ENCODE measurements at places on chromosomes 3 and 15.

DNA sequence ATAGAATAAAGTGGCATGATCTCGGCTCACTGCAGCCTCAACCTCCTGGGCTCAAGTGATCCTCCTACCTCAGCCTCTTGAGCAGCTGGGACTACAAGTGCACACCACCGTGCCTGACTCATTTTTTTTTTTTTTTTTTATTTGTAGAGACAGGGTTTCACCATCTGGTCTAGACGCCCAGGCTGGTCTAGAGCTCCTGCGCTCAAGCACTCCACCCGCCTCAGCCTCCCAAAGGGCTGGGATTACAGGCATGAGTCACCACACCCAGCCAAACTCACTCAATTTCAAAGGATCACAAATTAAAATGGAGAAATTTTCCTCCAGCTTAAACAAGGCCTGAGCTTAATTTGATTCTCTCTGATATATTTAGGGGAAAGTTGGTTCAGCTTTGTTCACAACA is 27.3 kb upstream of the NMB start:
- peak; percentile 48 for DNase-seq

- no peak for DNase-seq
These were observed 117.9 kb downstream of the ADCY5 start for GRCh38 chr3:123331006-123331405.

- DNase-seq: no peak
These were observed 109.7 kb upstream of the GADL1 start for GRCh38 chr3:31004025-31004678.

GRCh38 chr3:25971736-25972135 is 181.8 kb downstream of the OXSM start:
- DNase-seq: no peak

- no peak for DNase-seq
These were observed 65.7 kb downstream of the IL1RAP start for GRCh38 chr3:190579514-190580137.

DNA sequence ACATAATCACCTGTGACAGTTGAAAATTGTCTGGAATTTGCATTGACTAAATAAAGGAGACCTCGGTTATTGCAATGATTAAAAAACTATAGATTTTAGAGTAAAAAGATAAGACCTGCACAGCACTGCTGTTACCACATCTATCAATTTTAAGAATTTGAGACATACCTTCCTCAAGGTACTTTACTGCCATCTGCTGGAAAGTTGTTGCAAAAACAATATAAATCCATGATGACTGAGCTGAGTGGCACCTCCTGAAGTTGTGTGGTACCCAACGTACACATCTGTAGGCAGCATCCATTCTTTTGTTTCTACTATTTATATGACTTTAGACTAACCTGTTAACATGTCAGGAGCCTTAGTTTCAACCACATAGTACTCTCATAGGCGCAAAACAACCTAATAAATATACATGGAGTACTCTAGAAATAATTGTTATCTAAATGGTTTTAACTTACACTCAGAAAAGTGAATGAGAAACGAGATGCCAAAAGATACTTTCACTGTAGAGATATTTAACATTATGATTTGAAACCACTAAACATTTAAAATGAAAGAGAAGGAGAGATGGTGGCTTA is 106.7 kb downstream of the GHSR start:
- DNase-seq: peak; percentile 3

- no peak for DNase-seq
These were observed 781 bp upstream of the DAG1 start for GRCh38 chr3:49469037-49469935.

DNA sequence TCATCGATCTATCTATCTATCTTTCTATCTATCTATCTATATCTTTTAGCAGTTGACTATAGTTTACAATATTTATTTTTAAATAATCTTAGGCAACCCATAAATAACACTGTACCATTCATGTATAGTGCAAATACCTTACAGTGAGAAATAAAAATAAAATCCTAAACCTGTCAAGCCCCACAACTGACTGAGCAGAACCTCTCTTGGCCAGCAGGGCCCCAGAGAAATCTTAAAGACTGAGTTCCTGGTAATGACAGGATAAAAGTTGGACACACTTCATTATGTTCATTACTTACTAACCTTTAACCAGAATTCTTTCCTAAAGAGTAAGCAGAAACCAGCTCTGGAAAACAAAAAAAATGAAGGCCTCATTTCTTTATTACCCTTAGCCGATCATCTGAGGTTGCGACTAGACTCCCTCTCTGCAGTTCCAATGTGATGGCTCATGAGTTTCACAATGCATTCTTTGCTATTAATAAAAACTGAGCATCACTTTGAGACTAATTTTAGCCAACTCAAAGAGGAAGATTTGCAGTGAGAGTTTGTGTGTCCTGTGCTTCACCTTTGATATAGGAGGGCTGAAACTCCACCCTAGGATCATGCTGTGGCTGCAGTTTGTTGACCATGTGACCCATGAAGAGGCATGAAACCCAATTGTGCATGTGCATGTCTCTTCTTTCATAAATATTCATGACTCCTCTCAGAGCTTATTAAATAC is 1072.0 kb downstream of the NSUN3 start:
- no peak for DNase-seq

- no peak for DNase-seq
These were observed 10.8 kb upstream of the C3orf22 start for GRCh38 chr3:126569390-126569975.

DNA sequence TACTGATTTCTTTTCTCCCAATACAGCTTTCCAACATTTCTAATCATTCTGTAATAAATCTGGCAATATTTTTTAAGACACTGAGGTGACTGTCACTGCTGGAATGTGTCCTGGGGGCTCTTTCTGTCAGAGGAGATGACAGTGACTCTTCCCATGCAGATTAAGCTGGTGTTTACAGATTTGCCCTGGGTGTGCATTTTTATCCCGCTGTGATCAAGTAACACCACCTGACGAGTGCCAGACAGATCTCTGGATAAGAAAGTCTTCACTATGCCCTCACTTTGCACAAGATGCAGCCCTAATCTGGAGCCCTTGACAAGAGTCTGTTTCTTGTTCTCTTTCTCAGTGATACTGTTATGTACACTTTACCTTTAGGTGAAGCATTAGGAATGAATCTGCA is 477.7 kb downstream of the ZIC1 start:
- DNase-seq: no peak

GRCh38 chr15:70308011-70308734 is 210.5 kb upstream of the TLE3 start:
- no peak for DNase-seq

- no peak for DNase-seq
These were observed 91.6 kb downstream of the MESD start for GRCh38 chr15:80898040-80898439.

DNA sequence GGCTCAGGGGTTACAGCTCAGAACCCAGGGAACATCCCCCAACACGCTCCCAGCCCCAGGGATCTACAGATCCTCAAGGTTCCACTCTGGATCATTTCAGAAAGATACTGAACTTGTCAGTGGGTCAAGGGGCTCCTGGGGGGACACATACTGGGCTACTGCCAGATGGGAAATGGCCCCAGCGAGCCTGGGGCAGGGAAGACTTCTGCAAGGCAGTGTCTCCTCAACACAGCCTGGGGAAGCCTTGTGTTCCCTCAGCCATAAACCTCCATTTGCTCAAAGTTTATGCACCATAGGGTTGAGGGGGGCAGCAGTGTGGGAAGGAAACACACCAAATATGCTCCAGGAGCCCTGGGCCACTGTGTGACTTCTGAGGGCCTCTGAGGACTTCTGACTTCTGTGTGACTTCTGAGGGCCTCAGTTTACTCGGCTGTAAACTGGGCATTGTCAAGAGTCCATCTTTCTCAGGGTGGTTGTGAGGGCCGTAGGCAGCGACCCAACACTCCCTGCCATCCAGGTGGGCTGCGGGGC is 58.4 kb downstream of the IQSEC1 start:
- DNase-seq: no peak

DNA sequence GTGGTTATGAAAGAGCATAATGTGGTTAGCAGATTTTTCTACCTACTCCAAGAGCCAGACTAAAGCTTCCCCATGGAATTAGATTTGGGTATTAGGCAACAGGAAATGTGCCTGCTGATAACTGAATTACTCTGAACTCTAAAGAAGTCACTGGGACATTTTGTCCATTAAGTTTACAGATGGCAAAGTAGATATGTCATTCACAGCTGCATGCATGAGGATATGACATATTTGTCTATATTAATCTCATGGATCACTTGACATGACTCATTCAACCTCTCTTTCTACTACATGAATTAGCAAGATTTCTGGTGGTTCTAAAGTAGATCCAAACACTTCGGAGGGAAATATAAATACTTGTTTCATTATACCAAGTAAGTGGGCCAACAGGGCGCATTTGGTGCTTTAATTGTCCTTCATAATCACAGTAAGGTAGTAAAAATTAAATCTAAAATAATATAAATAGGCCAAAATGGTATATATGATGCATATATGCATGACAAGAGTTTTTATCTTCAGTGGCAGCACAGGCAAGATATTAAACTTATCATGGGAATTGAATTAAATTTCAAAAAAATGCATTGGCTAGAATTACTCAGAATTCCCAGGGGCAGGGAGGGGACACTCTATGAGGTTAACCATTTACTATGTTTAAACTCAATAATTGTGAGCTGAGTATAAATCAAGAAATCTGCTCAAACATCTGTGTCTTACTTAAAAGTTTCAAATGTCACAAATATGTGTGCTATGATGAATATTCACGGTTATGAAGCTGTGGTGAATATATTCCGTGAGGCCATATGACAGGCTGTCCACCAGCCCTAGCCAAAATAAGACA is 365.3 kb upstream of the KCNMB2 start:
- DNase-seq: no peak

GRCh38 chr3:189132231-189132671 is 39.5 kb upstream of the TPRG1 start:
- peak; percentile 93 for DNase-seq

DNA sequence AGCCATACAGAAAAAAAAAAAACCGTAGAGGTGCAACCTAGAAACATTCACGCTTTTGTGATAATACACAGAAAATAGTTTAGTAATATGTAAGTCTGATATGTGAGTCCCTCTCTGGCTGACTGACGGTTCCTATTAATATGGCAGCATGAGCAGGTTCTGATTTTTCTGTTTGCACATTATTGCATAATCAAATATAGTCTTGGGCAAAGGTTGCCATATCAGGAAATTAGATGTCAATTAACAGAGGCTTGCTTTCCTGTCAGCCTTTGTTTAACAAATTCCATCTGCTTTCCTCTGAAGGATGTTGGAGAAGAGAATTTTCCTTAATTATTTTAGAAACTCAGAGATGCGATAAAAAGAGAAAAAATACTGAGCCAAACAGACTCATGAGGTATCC is 14.8 kb downstream of the GABRB3 start:
- DNase-seq: no peak

- DNase-seq: no peak
These were observed 126.0 kb upstream of the PRR20G start for GRCh38 chr3:127413871-127414270.

DNA sequence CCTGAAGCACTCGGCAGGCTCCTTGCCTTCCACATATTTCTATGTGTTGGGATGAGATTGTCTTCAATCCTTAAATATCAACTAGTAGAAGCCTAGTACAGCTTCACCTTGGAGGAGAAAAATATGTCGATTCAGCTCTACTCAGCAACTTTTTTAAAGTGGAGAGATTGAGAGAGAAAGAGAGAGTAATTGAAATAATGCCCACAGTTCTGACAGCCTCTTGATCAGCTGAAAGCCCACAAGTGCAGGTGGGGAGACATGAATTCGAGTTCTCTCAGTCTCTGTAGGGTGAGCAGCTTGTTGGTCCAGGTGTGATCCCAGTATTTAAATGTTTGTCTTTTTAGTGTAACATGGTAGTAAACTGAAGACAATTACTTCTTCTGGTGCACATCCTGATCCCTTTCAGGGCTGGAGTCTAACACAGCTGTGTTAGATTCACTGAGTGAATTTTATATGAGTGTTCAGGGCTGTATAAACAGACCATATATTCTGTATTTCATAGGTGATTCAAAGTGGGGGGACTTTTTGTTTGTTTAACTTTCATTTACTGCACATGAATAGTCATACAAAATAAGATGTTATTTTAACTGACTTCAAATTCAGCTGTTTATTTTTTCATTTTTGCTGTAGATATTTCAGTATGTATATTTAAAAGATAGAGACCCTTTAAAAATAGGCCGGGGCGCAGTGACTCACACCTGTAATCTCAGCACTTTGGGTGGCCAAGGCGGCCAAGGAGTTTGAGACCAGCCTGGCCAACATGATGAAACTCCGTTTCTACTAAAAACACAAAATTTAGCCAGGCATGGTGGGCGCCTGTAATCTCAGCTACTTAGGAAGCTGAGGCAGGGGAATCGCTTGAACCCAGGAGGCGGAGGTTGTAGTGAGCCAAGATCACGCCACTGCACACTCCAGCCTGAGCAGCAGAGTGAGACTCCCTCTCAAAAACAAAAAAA is 64.0 kb downstream of the ST6GAL1 start:
- no peak for DNase-seq

DNA sequence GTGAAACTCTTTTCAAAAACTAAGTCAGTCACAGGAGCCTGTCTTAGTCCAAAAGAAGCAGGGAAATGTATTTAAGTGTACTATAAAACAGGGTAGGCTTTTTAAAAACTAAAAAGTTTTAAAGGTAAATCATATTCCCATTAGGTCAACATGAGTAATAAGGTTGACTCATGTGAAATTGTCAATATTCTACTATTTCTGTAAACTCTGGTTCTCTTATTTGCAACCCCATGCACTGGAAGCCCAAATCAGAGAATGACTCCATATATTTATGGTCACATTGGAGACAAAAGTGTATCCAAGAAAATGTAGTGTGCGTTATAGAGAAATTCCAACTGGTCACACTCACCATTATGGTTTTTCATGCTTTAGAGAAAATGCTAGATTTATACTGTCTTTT is 600.3 kb upstream of the TGFBR2 start:
- no peak for DNase-seq

DNA sequence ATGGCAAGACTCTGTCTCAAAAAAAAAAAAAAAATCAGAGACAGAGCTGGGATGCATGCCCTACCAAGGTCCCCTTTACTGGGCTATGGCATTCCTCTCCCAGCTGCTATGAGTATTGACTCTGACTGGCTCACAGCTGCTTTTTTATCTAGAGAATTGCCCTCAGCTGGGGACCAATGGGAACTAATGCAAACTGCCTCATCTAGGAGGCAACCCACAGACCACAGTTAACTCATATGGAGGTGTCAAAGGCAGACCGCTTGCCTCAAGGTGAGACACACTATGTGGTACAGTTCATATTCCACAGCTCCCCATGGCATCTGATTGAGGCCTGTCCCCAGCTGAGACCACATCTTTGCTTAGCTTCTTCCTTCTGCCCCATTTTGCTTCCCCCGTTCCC is 183.5 kb upstream of the EOMES start:
- peak; percentile 5 for DNase-seq

GRCh38 chr3:123930445-123930844 is 30.6 kb downstream of the CCDC14 start:
- no peak for DNase-seq

DNA sequence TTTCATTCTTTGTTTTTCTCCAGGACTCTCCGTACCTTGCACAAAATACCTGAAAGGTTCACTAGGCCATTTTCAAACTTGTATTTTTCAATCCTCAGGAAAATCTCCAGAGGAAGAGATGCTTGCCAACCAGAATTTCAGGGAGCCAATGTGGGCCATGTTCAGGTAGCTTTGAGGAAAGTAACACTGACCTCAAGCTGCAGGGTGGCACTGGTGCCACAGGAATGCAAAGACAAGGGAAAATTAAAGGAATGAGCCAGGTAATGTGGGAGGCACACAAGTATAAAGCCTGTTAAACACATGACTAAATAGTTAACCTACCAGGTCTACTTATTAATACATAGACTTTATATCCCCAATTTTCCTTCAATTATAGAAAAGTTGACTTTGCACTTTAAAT is 51.9 kb upstream of the GAP43 start:
- DNase-seq: no peak
